ENCODE measurements at places on chromosomes 4 and X.

DNA sequence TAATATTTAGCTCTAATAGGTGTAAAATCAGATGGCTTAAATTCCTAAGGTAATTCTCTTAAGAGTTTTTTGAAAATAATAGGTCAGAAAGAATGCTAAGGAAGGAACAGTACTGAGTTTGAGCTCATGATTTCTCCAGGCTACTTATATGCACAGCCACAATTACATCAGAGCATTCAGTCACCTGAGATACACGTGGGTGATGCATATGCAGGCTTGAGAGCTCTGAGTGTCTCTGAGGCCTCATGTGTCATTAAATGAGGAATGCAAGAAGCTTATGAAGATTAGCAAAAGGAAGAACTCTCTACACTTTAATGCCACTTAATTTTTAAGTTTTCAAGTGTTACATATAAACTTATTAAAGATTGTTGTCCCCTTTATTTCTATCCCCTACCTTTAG lies 124.0 kb upstream of the STIM2 start:
- DNase-seq: no peak

DNA sequence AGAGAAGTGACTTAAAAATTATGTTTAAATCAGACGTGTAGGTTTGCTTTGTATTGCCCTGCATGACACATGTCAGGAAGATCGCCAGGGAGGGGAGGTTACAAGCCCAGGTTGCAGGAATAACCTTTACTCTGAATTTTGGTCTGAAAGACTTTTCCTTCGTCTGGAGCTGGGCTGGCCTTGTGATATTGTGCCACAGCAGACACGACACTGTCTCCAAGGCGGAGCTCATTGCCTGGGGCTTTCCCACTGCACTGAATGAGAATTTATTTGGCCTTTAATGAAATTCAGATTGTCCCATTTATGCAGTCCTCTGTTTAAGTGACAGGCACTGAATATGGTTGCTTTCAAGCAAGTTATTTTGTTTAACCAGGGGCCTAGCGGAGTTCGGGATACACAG lies 45.1 kb downstream of the RHOH start:
- DNase-seq: no peak

GRCh38 chr4:93568758-93569157 lies 259.8 kb upstream of the ATOH1 start:
- DNase-seq: no peak

GRCh38 chr4:76607846-76608245 lies 172.8 kb downstream of the SHROOM3 start:
- DNase-seq: no peak

DNA sequence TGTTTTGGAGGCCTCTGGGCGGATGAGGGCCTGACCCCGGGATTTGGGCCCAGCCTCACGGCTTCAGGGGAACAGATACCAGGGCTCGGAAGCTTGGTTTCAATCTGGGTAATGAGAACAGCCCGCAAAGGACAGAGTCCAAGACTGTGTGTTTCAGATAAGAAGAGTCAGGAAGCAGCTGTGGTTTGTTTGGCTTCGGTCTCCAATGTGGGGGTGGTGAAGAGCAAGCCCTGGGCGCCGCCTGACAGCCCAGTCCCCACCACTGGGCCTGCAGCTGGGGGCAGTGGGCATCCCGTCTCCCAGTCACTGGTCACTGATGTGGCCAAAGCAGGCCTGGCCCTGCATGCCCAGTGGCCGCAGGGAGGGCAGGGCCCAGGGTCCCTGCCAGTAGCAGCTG lies 9.1 kb downstream of the WFS1 start:
- DNase-seq: no peak

DNA sequence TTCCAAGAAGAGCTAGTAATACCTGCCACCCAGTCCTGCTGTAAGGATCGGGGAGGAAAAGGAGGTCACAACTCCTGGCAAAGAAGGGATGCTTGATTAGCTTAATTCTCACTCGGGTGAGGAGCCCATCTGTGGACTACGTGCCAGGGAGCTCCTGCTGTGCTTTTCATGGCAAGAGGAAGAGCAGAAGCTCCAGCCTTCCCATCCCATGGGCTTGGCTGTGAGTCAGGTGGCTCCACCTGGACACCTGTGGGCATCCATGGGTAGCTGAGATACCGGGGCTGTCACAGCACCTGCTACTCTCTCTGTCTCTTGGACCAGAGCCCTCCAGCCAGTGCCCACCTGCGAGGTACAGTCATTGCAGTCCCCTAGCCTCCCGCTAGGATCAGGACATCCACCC lies 18.0 kb downstream of the CLNK start:
- no peak for DNase-seq

DNA sequence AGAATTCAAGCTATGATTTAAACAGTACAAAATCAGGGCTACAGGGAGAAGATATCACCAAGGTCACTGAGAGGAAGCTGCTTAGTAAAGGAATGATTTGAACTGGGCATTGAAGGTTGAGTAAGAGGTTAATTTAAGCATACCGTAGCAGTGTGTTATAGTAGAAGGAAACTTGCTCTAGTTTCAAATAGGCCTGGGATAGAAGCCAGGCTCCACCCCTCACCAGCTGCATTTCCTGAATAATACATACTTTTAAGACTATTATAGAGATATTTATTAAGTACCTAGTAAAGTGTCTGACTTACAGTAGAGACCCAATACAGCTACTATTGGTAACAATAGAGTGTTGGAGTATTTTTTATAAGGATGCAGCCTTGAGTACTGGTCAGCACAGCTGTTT lies 118.0 kb upstream of the GLRA2 start:
- DNase-seq: no peak

- no peak for DNase-seq
Measured at GRCh38 chrX:31039327-31039711, 32.5 kb downstream of the FTHL17 start.

GRCh38 chr4:158810487-158811215 lies 41.8 kb downstream of the FNIP2 start:
- DNase-seq: peak; percentile 97

DNA sequence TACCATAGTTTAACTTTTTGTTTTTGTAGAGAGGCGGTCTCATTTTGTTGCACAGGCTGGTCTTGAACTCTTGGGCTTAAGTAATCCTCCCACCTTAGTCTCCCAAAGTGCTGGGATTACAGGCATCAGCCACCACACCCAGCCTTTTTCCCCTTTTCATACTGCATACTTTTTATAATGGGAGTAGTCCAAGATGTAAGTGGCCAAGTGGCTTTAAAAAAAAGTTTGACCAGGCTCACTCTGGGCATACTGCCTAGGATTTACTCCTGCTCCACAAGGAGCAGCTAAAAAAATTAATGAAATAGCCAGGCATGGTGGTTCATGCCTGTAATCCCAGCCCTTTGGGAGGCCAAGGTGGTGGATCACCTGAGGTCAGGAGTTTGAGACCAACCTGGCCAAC lies 6.0 kb downstream of the GRSF1 start:
- no peak for DNase-seq

- DNase-seq: no peak
Measured at GRCh38 chrX:24025741-24026403, 1.1 kb downstream of the KLHL15 start.

- no peak for DNase-seq
Measured at GRCh38 chr4:42344309-42344708, 53.0 kb upstream of the SHISA3 start.

- DNase-seq: no peak
Measured at GRCh38 chr4:107793996-107794395, 30.7 kb upstream of the SGMS2 start.

- no peak for DNase-seq
Measured at GRCh38 chr4:113012786-113013185, 36.7 kb upstream of the ANK2 start.

DNA sequence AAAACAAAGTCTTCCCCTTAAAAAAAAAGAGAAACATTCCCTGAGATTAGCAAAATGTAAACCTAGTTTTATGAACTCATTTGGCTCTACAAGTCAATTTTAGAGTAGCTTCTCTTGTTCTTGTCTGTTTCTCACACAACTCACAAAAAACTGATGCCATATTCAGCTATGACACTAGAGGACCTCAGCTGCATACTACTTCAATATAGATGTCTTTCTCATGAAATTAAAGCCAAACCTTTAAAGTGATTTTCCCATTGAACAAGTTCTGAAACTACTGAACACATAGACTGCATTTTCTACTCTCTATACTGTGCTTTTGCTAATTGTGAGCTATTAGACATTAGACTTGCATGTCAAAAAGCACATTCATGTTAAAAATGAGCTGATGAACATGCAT lies 49.8 kb downstream of the TBCK start:
- DNase-seq: peak; percentile 26

DNA sequence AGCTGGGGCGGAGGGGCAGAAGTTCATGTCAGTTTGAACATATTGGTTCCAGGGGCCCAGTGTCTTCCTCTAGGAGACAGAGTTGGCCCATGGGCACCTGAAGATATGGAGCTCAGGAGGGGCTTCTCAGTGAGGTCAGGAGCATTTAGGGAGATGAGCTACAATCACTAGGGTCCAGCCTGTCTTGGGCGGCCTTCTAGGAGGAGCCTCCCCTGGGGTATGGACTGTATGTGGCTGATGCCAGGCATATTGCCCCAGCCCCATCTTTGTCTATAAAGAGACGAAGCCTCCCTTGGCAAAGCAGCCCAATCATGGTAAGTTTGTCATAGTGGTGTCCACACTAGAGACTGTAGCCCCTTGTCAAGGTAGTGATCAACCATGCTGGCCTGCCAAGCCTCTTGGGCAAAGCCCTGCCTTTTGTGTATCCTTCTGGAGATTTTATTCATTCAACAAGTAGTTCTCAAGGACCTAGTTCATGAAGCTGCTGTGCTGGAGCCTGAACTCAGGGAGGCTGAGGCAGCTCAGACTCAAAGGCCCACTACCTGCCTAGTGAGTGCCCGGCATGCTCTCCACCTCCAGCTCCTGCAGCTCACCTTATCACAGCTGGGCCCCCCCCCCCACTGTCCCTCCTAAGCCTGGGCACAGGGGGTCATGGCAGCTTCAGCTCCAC lies 5.4 kb upstream of the CNGA2 start:
- no peak for DNase-seq
